H7 (cell line): ENCODE measurements at places on chromosomes 13 and 19.

- DNase-seq: no peak
These were observed 2.3 kb downstream of the ATP11A start for GRCh38 chr13:112692104-112692503.

- DNase-seq: no peak
These were observed 58.5 kb upstream of the ZDHHC20 start for GRCh38 chr13:21517576-21517975.

- peak; percentile 90 for DNase-seq
These were observed 3.5 kb downstream of the COPE start for GRCh38 chr19:18915639-18916038.

- DNase-seq: no peak
These were observed 9.7 kb downstream of the LPAR6 start for GRCh38 chr13:48403151-48403631.

- DNase-seq: peak; percentile 39
These were observed 127.8 kb upstream of the SPACA7 start for GRCh38 chr13:112248406-112248760.
